ENCODE measurements at places on chromosomes 1 and 21.

DNA sequence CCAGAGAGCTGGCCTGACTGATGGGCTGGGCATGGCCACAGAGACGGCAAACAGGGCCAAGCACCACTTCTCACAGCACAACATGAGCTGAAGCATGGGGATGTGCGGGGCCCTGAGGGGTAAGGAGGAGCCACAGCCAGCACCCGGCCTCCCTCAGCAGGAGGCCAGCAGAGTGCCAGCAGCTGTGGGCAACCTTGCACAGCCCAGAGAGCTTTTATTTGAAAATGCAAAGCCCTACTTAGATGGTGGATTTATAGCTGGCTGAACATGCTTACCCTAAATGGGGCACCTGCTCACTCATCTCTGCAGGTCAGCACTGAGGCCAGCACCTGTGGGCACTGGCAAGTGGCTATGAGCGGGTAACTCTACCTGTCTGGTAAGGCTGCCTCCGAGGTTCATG, 44.1 kb downstream of the SLC66A1 start:
- no peak for DNase-seq

GRCh38 chr1:65435987-65436386, 15.5 kb downstream of the LEPR start:
- no peak for DNase-seq

DNA sequence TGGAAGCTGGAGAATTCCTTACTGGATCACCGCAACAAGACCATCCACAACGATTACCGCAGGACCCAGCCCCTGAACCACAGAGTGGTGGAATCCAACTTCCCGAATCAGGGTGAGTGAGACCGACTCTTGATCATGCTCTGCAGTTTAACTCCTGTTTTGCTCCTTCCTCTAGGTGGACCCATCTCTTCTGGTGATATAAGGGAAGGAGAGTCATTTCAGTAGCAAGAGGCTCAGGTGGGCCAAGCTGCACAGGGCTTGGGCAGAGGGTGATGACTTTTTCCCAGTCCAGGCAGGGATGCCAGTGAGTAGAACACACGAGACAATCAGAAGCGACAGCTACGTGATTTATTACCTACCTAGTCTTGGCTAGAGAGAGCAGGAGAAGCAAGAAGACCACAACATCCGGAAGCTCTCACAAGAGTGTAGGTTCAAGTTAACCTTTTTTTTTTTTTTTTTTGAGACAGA, 25.2 kb downstream of the CA6 start:
- DNase-seq = no peak

DNA sequence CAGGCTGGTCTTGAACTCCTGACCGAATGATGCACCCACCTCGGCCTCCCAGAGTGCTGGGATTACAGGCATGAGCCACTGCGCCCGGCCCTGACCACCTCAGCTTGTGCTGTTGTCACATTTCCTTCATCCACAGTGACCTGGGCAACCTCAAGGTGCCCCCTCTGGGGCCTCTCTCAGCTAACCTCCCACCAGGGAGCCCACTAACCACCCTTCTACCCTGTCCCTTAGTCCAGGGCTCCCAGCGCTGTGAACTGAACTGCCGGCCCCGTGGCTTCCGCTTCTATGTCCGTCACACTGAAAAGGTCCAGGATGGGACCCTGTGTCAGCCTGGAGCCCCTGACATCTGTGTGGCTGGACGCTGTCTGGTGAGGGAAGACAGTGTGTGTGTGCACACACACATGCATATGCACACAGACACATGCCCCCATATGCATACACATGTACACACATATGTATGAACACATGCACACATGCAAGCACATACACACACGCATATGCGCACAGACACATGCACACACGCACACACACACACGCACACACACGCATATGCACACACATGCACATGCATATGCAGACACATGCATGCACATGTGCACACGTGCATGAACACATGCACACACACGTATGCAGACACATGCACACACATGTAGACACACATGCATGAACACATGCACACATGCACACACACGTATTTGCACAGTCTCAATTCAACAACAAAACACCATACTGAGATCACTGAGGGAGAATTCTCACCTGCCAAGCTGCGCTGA, 6.2 kb downstream of the ADAMTSL4 start:
- no peak for DNase-seq

GRCh38 chr1:175470591-175470990, 272.8 kb downstream of the TNR start:
- DNase-seq = no peak

DNA sequence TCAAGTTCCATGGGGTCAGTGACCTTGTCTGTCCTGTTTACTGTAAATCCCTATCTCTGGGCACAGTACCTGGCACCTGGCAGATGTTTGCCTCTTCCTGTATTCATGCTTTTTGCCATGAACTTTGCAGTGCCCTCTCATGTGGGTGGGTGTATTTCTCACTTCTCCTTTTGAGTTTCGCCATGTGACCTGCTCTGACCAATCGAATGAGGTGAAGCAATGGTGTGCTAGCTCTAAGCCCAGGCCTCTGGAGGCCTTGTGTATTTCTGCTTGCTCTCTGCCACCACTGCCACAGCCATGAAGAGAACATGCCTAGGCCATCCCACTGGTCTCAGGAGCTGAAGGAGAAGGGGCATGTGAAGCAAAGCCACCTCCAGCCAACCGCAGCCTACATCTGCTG, 185.5 kb upstream of the ZC3H12A start:
- no peak for DNase-seq

DNA sequence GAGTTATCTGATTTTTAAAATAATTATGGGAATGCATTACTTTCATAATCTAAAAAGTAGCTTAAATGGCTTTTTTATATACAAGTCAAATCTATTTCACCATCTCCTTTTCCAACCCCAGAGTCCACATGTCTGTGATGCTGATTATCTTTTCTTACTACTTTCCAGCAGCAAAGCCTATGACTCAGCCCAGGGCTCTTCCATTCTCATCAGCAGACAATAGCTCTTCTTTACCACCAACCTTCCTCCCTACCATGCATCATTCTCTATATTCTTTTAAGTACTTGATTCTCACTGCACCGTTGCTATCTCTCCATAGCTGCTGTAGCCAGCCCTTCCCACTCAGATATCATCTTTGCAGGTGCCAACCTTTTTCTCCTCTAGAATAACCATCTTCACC, 61.3 kb downstream of the OVGP1 start:
- peak; percentile 7 for DNase-seq
